ENCODE measurements at places on chromosomes 5 and 9.

GRCh38 chr9:123555646-123556045, 199.6 kb downstream of the CRB2 start:
- no peak for DNase-seq

DNA sequence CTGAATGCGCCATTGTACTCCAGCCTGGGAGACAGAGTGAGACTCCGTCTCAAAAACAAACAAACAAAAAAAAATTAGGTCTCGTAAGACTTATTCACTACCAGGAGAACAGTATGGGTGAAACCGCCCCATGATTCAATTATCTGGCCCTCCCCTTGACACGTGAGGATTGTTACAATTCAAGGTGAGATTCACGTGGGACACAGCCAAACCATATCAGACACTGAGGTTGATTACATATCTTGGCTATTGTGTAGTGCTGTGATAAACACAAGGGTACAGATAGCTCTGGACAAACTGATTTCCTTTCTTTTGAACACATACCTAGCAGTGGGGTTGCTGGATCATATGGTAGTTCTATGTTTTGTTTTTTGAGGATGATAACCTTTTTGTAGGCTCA, 42.4 kb upstream of the PWWP2A start:
- no peak for DNase-seq

DNA sequence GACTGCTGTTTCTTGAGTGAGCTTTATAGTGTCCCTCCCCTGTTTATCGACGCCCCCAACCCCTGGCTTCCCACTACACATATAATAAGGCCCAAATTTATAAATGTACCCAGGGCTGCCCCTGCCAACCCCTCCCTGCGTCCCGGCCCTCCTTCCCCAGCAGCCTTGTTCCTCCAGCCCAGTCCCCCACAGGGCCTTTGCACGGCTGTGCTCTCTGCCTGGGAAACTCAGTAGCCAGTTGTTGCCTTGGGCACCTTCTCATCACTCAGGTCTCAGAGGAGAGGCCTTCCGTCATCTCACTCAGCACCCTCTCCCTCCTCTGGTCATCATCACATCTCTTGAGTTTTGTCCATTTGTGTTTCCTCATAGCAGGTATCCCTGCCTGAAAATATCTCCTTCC, 15.8 kb upstream of the UNC5A start:
- DNase-seq = no peak

DNA sequence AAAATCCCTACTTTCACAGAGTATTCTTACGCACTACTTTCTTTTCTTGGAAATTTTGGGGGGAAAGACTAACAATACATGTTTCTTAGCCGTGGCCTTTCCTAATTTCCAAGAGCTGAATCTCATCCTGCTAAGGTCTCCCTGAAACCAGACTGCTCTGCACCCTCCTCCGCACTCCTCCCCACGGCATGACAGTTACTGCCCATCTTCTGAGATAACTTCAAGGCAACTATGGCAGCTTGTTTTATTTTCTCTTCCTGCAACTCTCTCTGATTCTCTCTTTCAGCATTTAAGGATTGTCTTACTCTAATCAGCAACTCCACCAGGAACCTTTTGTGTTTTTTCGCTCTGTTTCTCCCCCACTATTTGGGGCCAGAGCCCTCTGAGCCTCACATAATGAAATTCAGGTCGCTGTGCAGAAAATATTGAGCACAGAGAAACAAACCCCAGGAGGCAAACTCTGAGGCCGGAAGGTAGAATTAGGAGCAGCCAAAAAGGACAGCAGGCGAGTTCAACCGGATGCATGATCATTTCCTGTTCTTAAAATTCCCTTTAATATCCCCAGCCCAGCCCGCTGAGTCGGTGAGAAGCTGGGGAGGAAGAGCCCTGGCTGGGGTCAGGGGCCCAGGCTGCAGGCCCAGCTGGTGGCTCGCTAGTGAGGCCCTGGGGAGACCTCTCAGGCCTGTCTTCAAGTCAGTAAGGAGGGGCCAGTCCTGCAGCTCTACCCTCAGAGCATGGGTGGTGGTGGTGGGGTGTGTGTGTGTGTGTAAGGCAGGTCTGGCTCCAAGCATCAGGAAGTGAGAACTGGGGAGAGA, 213.6 kb upstream of the S1PR3 start:
- peak; percentile 32 for DNase-seq

GRCh38 chr9:107707428-107707837, 217.9 kb upstream of the KLF4 start:
- DNase-seq = no peak

DNA sequence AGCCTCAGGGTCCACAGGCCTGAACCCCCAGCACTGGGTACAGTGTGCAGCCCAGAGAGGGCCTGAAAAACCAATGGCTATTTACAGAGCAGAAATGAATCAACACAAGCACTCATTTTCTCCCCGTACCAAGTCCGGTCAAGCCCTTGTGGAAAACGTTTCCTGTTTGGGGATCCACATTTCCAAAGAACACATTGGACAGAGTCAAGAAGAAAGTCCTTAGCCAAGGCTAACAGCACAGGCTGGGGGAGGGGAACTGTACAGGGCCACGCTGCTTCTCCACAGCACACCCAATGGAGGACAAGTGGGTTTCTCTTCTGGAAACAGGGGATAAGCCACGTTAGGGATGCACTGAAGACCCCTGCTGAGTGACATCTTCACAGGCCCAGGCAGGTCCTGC, 62.3 kb downstream of the NSUN2 start:
- no peak for DNase-seq

DNA sequence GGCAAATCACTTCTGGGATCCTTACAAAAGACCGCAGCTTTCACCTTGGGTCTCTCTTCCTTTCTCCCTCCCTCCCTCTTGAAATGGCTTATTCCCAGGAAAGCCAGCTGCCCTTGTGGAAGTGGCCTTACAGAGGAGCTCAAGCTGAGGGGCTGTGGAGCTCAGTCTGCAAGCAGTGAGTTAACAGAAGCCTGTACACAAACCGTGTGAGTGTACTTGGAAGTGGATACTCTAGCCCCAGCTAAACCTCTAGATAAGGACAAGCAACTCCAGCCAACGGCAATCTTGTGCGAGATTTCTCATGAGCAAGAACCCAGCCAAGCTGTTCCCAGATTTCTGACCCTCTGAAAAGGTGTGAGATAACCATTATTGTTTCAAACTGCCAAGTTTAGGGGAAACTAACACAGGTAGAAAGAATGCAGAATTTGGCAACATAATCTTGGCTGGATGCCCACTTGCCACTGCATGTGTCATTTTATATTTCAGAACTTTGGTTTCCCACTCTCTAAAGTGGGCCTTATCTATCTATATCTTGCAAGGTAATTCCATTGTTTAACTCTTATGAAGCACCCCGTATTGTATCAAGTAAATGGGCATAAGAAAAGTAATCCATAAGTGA, 85.6 kb downstream of the CDH18 start:
- no peak for DNase-seq

DNA sequence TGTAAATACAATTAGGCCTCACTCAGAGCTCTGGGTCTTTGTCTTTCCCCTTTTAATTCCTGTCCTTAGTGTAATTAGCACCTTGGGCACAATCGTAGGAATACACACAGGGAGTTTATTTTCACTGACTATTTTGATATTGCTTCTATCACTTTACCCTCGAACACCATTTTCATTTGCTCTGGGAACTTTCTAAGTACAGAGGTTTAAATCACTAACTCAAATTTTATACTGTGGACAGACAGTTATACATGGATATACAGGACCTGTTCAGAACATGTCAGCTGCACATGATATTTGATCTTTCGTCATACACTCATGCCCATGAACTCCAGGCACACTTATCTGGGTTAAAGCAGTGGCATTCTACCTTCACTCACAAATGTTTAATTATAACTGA, 217.8 kb upstream of the TMEM161B start:
- no peak for DNase-seq

- peak; percentile 70 for DNase-seq
These were observed 115.9 kb upstream of the SH3GL2 start for GRCh38 chr9:17462869-17463464.

GRCh38 chr5:170427672-170428236, 38.6 kb upstream of the KCNMB1 start:
- DNase-seq = no peak

DNA sequence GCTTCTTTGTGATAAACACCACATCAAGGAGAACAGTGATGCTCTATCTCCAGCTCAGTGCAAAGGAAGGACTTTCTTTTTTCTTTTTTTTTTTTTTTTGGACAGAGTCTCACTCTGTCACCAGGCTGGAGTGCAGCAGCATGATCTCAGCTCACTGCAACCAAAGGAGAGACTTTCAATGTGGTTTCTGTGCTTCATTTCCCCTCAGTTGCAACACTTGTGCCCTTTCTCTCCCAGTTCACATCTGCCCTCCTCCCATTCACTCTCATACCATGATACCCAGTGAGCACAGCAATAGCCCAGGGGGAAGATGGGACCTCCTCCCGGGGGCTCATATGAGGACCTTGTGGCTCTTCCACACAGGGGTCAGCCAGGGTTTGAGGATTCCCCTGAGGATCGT, 110.0 kb downstream of the MTRR start:
- no peak for DNase-seq

GRCh38 chr5:61575103-61575502, 243.0 kb downstream of the ZSWIM6 start:
- no peak for DNase-seq

- no peak for DNase-seq
These were observed 422.1 kb downstream of the PDE4D start for GRCh38 chr5:59471463-59471862.

DNA sequence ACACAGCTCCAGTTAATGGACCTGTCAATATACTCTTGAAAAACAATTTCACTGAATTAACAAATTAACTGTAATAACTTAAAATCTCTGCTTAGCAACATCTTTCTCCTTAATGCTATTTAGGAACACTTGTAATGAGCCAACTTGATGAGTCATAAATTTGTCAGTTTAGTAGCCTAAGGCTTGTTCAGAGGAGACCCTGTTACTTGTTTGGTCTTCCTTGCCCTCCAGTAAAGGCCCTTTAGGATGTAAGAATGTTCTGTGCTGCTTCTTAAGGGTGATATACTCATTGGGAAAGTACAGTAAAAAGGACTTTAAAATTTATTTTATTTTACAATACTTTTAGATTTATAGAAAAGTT, 11.4 kb upstream of the MATR3 start:
- DNase-seq = no peak

- no peak for DNase-seq
These were observed 298.4 kb upstream of the SEMA6A start for GRCh38 chr5:116872986-116873385.

- peak; percentile 74 for DNase-seq
These were observed 140.1 kb upstream of the PALM2AKAP2 start for GRCh38 chr9:109639674-109640579.

- DNase-seq = no peak
These were observed 105.2 kb downstream of the TRIM32 start for GRCh38 chr9:116792271-116792670.

DNA sequence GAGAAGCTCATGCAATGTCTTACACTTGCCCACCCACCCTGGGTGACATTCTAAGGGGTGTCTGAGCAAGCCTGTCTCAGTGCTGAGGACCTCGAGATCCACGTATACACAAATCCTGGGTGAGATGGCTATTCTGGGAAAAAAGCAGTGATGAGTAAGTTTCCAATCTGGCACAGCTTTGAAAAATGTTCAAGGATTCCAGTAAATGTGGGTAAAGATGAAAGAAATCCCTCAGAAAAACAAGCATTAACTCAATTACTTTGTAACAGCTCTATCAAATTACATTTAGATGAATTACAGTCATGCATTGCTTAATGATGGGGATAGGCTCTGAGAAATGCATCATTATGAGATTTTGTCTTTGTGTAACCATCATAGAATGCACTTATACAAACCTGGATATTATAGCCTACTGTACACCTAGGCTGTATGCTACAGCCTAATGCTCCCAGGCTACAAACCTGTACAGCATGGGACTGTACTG, 26.9 kb downstream of the GOLM1 start:
- no peak for DNase-seq

DNA sequence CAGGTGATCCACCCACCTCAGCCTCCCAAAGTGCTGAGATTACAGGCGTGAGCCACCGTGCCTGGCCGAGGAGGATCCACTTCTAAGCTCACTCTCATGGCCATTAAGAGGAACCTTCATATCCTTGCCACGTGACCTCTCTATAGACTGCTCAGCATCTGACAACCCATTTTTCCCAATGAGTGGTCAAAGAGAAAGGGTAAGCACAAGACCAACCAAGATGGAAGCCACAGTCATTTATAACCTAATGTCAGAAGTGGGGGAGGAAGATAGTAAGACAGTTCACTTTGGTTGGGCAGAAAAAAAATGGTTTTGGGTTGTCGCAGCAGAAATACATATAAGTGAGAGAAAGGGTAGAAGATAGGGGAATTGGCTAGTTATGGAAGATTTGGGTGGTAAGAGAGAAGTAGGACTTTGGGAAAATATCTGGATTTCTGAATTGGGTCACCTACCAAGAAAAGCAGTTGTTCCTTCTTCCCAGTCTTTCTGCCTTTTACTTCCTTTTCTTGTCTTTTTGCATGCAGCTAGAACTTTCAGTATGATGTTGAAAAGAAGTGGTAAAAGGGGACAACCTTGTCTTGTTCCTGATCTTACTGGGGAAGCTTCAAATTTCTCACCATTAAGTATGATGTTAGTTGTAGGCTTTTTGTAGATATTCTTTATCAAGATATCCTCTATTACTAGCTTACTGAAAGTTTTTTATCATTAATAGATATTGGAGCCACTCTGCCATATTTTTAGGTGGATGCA, 15.6 kb downstream of the SNX2 start:
- no peak for DNase-seq
